ENCODE measurements at places on chromosomes 5 and 9. TPM values are rescaled to one million over a fixed set of nuclear protein-coding genes. Genes with fewer than 3 reads are reported as not detected.

DNA sequence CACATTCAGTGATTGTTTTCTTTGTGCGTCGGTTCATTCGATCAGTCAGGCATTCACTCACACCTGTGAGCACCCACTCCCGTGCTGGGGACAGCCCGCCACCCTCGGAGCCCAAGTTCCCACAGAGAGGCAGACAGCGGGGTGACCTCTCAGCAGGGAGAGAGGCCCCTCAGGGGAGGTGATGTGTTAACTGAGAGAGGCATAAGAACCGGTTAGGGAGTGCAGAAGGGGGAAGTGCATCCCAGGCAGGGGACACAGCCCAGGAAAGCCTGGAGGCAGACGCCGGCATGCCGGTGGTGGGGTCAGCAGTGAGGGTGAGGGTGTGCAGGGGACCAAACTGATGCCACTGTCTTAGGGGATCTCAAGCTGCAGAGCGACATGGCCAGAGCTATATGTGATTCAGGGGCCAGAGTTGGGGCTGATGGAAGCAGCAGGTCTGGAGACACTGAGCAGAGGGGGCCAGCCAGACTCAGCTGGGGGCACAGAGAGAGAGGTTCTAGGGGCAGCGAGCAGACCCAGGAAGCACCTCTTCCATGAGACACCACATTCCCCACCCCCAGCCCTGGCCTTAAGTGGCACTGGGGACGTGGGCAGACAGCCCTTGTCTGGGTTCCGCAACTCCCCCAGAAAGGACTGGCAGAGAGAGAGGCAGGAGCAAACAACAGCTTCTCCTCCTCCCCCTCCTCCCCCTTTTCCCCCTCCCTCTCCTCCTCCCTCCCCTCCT lies 35.9 kb downstream of the HK3 start:
- no peak for DNase-seq

The EQTN gene
- total RNA-seq: 1.4 TPM

The GNPDA1 gene
- 54.8 TPM for total RNA-seq

The MARCHF11 gene
- total RNA-seq: 3.1 TPM
